ENCODE measurements at places on chromosomes 1 and 21. TPM values are rescaled to one million over a fixed set of nuclear protein-coding genes. Genes with fewer than 3 reads are reported as not detected.

GRCh38 chr1:212255705-212256307, 29.4 kb upstream of the PPP2R5A start:
- no peaks in the 10 kb centered on the region for H3K27me3 ChIP-seq
- DNase-seq: peak; percentile 50
- H3K4me1 ChIP-seq: peaks cover 52% of the 10 kb centered on the region
- no peaks in the 10 kb centered on the region for H3K36me3 ChIP-seq
- peak overlapping the region; percentile 52 for H3K27ac ChIP-seq
- H3K4me3 ChIP-seq: peak overlapping the region; percentile 63

- H3K27ac ChIP-seq: no peak overlapping the region
- DNase-seq: no peak
- H3K4me3 ChIP-seq: no peak overlapping the region
- H3K27me3 ChIP-seq: no peaks in the 10 kb centered on the region
- H3K36me3 ChIP-seq: no peaks in the 10 kb centered on the region
- H3K4me1 ChIP-seq: no peaks in the 10 kb centered on the region
Measured at GRCh38 chr1:26351590-26352337, 2.2 kb downstream of the CRYBG2 start.

DNA sequence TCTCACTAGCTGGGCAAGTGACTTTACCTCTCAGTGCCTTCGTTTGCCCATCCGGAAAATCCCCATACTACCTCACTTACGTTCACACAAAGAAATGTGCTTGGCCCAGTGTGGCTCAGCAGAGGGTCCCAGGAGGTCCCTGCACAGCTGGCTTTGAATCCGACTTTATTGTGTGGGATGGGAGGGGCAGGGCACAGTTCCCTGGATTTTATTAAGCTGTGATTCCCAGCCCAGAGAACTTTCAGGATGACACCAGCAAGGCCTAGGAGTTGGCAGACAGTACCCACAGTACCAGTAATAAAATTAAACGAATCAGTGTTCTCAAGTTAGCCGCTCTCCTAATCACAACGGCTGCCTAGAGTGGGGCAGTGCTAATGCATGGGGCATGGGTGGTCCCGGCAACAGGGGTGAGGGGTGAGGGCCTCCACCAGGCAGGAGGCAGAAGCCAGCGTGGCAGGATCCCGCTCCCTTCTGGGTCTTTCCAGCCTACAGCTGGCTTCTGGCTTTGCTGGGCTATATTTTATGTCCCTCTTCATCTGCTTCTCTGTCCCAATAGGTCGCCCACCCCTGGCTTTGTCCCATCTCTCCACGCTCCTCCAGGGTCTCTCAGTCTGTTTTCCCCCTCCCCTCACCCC, 74.9 kb downstream of the VWA5B1 start:
- H3K4me1 ChIP-seq: no peaks in the 10 kb centered on the region
- H3K36me3 ChIP-seq: no peaks in the 10 kb centered on the region
- no peak overlapping the region for H3K4me3 ChIP-seq
- no peak overlapping the region for H3K27ac ChIP-seq

GRCh38 chr1:22976461-22977243, 4.0 kb upstream of the LACTBL1 start:
- H3K27ac ChIP-seq: no peak overlapping the region
- no peak overlapping the region for H3K4me3 ChIP-seq
- DNase-seq: peak; percentile 67
- peaks cover 7% of the 10 kb centered on the region for H3K27me3 ChIP-seq

GRCh38 chr1:41241749-41242341, at the start of gene SCMH1:
SCMH1 (minus strand) TSS chr1:41242306; CDS start chr1:41186133, 56,173 bp downstream.
- H3K27ac ChIP-seq: peak within 1 kb of the TSS; percentile 66
- H3K27me3 ChIP-seq: no peaks in the 10 kb centered on the region
- peak; percentile 64 for DNase-seq
- H3K4me3 ChIP-seq: peak within 1 kb of the TSS; percentile 69
- no peaks in the 10 kb centered on the region for H3K36me3 ChIP-seq

GRCh38 chr1:107865627-107866026, 99.4 kb downstream of the VAV3 start:
- peaks cover 25% of the 10 kb centered on the region for H3K4me1 ChIP-seq
- H3K27me3 ChIP-seq: no peaks in the 10 kb centered on the region
- no peak for DNase-seq
- no peak overlapping the region for H3K27ac ChIP-seq
- no peaks in the 10 kb centered on the region for H3K36me3 ChIP-seq

- H3K27me3 ChIP-seq: no peaks in the 10 kb centered on the region
- H3K36me3 ChIP-seq: peaks cover 14% of the 10 kb centered on the region
- DNase-seq: no peak
- no peak overlapping the region for H3K27ac ChIP-seq
- H3K4me1 ChIP-seq: peaks cover 19% of the 10 kb centered on the region
Measured at GRCh38 chr1:33273961-33274371, 17.7 kb downstream of the ZNF362 start.

- no peak overlapping the region for H3K27ac ChIP-seq
- H3K4me3 ChIP-seq: no peak overlapping the region
- DNase-seq: no peak
- H3K27me3 ChIP-seq: no peaks in the 10 kb centered on the region
- H3K4me1 ChIP-seq: no peaks in the 10 kb centered on the region
- H3K36me3 ChIP-seq: no peaks in the 10 kb centered on the region
Measured at GRCh38 chr1:78437941-78438340, 52.8 kb upstream of the PTGFR start.

DNA sequence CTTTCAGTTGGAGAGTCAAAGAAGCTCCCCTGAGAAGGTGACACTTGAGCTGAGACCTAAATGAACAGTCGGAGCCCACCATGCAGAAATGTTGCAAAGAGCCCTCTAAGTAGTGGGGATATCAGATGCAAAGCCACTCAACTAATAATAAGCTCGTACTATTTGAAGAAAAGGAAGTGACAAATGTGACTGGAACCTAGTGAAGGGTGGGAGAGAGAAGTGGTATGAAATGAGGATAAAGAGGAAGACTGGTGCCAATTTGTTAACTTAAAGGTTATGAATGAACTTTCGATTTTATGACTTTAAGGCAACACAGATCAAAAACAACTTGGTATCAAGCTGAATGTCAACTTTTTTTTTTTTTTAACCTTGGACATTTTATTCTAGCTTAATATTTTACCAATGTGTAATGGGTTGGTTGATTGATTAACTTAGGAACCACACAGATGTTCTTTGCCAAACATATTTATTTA, 14.7 kb downstream of the LYPLAL1 start:
- H3K4me3 ChIP-seq: no peak overlapping the region
- no peak for DNase-seq
- H3K27me3 ChIP-seq: no peaks in the 10 kb centered on the region
- H3K4me1 ChIP-seq: peaks cover 9% of the 10 kb centered on the region
- no peak overlapping the region for H3K27ac ChIP-seq
- H3K36me3 ChIP-seq: peaks cover 10% of the 10 kb centered on the region

DNA sequence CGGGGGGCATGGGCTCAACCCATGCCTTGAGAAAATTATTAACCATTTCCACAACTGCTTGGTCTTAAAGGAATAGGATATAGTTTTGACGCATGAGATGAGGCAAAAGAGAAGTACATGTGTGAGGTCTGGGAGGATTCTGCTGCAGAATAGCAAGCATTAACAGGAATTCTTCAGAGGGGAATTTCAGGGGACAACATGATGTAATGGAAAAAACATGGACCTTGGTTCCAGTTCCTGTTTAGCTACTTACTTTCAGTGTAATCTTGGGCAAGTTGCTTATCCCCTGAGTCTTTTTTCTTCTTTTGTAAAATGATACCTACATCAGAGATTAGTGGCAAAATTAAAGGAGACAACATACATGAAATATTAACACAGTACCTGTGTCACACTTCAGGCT, 85.6 kb downstream of the PRRX1 start:
- H3K36me3 ChIP-seq: no peaks in the 10 kb centered on the region
- DNase-seq: no peak
- H3K4me3 ChIP-seq: no peak overlapping the region

- H3K4me3 ChIP-seq: no peak overlapping the region
- H3K36me3 ChIP-seq: no peaks in the 10 kb centered on the region
- no peak for DNase-seq
Measured at GRCh38 chr1:180923021-180923841, 10.5 kb downstream of the KIAA1614 start.

DNA sequence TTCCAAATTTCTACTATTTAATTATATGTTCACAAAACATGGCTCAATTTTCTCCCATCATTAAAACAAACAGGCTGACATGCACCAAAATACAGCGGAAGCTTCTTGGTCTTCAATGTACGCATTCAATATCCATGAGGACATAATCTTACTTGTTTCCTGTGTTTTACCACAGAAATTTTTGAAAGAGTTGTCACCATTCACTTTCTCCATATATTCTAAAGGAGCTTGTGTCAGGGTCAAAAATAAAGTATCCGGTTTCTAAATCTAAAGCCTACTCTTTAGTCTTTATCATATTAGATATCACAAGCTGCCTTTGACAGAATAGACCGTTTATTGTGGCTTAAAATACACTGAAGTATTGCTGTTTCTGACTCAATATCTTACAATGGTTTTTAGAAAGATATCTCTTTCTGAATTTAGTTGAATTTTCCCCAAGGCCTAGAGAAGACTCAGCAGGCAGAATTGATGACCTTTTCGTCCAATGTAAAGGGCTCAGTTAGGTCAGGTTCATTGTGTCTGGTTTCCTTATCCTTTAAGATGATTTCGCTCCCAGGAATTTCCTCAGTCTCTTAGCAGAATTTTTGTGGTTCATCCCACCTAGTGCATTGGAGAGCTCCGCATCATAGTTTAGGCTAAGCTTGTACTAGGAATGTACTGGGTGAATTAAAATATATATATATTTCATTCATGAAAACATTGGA, 717.2 kb downstream of the NCAM2 start:
- H3K27ac ChIP-seq: no peak overlapping the region
- no peaks in the 10 kb centered on the region for H3K36me3 ChIP-seq
- no peak for DNase-seq
- H3K27me3 ChIP-seq: no peaks in the 10 kb centered on the region
- no peak overlapping the region for H3K4me3 ChIP-seq
- no peaks in the 10 kb centered on the region for H3K4me1 ChIP-seq

DNA sequence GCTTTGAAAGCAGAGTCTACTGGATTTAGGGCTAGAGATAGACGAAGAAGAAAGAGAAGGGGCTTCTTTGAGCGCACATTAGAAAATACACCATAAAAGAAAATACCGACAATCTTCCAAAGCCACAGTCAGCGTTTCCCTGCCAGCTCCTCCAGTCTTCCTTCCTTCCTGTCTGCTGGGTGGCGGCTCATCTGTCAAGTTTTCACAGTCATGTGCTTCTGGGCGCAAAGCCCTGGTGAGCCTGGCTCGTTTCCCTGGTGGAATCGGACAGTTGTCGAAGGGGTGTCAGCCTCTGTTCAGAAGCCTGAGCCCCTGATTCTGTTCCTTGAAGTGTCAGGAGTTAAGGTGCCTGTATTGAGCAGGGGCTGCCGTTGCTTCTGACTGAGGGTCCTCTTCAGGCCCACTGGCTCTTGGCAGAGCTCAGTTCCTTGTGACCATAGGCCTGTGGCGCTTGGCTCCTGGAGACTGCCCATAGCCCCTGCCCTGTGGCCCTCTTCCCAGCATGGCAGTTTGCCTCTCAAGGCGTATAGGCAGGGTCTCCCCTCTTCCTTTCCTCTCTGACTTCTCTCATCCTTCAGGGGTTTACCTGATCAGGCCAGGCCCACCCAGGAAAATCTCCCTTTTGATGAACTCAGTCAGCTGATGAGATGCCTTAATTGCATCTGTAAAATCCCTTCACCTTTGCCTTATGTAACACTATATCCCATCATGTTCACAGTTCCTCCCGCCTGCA, 58.6 kb downstream of the ADARB1 start:
- no peak for DNase-seq
- H3K27ac ChIP-seq: no peak overlapping the region
- no peak overlapping the region for H3K4me3 ChIP-seq
- H3K27me3 ChIP-seq: no peaks in the 10 kb centered on the region
- peaks cover 3% of the 10 kb centered on the region for H3K4me1 ChIP-seq
- peaks cover 17% of the 10 kb centered on the region for H3K36me3 ChIP-seq

DNA sequence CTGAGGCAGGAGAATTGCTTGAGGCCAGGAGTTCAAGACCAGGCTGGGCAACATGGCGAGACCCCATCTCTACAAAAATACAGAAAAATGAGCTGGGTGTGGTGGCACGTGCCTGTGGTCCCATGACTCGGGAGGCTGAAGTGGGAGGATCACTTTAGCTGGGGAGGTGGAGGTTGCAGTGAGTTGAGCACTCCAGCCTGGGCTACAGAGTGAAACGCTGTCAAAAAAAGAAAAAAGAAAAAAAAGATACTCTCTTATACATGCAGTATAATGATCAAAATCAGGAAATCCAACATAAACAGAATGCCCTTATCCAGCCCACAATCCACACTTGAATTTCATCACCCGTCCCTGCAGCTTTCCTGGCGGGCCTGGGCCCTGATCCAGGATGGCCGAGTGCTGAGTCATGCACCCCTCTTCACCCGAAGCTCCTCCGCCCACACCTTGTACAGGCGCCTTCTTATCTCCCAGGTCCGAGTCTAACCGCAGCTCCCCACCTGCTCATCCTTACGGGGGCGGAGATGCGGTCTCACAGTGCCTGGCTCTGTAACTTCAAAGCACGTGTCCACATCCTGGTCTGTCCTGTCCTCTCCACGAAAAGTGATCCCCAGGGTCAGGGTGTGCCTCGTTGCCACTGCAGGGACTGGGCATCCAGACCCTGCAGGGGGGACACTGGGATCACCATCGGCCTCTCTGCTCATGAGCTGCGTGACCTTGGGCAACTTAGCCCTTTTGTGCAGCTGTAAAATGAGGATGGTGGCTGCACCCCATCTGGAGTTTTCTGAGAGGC, 120.2 kb upstream of the SLC45A1 start:
- H3K27me3 ChIP-seq: no peaks in the 10 kb centered on the region
- no peak overlapping the region for H3K4me3 ChIP-seq
- DNase-seq: no peak
- H3K27ac ChIP-seq: no peak overlapping the region
- H3K4me1 ChIP-seq: peaks cover 10% of the 10 kb centered on the region

DNA sequence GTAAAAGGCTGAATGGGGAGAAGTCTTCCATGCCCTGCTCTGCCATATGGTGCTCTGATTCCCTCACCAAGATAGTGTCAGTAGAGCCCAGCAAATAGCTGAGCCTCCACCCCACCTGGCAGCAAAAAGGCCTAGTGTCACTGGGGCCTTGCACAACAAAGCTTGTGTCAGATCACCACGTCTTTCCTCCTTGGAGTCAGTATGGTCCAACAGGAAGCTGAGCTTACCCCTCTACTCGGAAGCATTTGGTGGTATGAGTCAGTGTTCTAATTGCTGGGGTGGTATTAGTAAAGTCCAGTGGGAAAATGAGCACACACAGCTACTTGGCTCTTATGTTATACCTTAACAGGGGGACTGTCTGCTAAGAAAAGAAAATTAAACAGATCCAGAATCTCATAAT, 18.7 kb upstream of the RRP15 start:
- no peak overlapping the region for H3K27ac ChIP-seq
- DNase-seq: no peak
- no peaks in the 10 kb centered on the region for H3K4me1 ChIP-seq
- no peak overlapping the region for H3K4me3 ChIP-seq
- no peaks in the 10 kb centered on the region for H3K27me3 ChIP-seq

- no peak for DNase-seq
- no peak overlapping the region for H3K4me3 ChIP-seq
- no peaks in the 10 kb centered on the region for H3K4me1 ChIP-seq
- peaks cover 69% of the 10 kb centered on the region for H3K36me3 ChIP-seq
- H3K27ac ChIP-seq: no peak overlapping the region
Measured at GRCh38 chr1:212346601-212347000, 61.4 kb downstream of the PPP2R5A start.

ZBTB18 gene
- 21.7 TPM for total RNA-seq

DENND2C gene
- 2.2 TPM for total RNA-seq

TPTE gene
- not detected for total RNA-seq

AGBL4 gene
- 0.47 TPM for total RNA-seq

CALML6 gene
- not detected for total RNA-seq

MNDA gene
- not detected for total RNA-seq

RGS1 gene
- total RNA-seq: 2,600 TPM

PDZK1IP1 gene
- 0.94 TPM for total RNA-seq

CASQ1 gene
- not detected for total RNA-seq

ESPN gene
- 3.7 TPM for total RNA-seq

KCTD3 gene
- total RNA-seq: 0.39 TPM

KRTAP6-1 gene
- not detected for total RNA-seq

Measured in CD4-positive, CD25-positive, alpha-beta regulatory T cell (primary cell).